ENCODE measurements at places on chromosomes 7 and 10.

GRCh38 chr10:30534465-30535144 is 94.9 kb downstream of the LYZL2 start:
- peak; percentile 83 for DNase-seq

GRCh38 chr10:8013006-8013405 is 41.5 kb upstream of the GATA3 start:
- no peak for DNase-seq

DNA sequence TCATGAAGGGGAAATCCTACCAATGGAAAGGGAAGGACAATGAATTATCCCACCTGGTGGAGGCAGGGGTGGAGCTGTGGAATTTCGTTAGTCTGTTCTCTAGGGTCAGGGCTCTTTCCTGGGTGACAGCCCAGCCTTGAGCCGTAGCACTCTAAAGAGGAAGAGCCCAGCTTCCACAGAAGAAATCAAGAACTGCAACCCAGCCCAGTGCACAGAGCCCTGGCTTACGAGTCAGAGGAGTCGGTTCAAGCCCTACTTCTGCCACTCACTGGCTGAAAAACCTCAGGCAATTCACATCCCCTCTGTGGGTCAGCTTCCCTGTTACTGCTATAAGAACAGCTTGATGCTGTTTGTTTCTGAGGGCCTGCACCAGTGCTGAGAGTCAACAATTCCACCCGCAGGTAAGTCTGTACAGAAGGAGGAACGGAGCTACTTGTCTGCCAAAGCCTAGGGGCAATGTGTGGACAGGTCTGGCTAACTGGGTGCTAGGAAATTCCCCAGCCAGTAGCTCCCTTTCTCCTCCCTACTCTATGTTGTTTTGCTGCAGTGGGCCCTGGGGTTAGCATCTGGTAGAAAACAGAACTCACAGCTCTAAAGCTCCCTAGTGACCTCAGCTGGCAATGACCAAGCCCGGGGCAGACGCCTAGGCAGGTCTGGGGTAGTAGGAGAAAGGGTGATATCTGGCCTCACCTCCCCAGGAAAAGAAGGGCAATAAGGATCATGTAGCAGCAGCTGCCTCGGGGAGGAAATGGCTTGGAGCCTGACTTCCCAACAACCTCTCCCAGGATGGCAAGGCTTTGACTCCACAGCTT is 3.3 kb downstream of the AVPI1 start:
- DNase-seq, result no peak

DNA sequence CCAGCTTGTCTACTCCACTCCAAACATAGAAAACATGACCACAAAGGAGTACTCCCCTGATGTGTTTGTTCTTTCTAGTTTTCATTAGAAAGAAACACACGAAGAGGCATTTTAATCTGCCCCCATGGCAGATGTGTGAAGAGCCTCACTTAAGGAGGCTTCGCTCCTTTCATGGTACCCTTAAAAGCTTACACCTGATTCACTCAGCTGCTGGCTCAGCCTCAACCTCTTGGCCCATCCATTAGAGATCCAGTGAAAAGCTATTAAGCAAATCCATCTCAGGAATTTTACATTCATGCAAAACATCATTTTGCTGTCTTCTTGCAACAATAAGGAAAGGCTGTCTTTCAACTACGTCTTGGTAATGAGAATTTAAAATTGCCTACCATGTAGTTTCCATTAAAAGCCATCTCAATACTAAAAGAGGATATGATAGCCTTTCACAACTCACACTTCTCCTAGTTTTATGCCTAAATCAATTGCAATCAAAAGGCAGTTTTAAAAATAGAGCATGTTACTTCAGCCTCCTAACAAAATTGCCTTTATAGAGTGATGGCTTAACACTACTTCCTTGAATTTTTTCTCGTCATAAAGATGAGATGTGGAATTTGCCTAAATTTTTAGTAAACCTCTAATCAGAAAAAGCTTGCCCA is 22.7 kb downstream of the MACC1 start:
- no peak for DNase-seq

DNA sequence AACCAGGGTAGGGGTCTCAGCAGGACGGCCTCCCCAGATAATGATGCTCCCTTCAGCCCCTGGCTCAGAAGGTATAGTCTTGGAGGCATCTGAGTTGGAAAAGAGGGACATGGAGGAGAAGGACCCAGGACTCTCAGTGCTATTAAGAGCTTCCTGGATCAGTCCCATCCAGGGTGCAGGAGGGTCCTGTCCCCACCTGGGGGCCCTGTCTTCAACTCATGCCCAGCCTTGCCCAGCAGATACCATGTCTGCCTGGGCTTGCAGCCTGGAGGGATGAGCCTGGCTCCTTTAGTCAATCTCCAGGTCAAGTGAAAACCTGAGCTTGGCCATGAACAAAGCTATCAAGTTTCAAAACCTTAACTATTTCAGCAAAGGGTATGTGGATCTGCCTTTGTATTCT is 67.6 kb downstream of the PRTFDC1 start:
- no peak for DNase-seq

DNA sequence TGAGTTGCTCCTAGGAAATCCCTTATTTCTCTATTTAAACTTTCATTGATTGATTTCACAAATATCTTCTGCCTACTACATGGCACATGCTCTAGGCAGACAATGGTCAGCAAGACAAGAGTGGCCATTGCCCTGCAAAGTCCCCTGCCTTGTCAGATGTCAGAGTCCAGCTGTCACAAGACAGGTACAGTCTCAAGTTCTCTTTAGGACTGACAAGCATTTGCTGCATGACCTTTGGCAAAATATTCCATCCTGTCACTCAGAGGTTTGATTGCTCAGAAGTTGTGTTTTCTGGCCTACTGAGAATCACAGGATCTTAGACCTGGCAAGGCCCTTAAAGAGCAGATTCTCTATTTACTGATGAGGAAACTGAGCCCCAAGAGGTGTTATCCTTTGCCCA is 322.3 kb upstream of the NFE2L3 start:
- no peak for DNase-seq

DNA sequence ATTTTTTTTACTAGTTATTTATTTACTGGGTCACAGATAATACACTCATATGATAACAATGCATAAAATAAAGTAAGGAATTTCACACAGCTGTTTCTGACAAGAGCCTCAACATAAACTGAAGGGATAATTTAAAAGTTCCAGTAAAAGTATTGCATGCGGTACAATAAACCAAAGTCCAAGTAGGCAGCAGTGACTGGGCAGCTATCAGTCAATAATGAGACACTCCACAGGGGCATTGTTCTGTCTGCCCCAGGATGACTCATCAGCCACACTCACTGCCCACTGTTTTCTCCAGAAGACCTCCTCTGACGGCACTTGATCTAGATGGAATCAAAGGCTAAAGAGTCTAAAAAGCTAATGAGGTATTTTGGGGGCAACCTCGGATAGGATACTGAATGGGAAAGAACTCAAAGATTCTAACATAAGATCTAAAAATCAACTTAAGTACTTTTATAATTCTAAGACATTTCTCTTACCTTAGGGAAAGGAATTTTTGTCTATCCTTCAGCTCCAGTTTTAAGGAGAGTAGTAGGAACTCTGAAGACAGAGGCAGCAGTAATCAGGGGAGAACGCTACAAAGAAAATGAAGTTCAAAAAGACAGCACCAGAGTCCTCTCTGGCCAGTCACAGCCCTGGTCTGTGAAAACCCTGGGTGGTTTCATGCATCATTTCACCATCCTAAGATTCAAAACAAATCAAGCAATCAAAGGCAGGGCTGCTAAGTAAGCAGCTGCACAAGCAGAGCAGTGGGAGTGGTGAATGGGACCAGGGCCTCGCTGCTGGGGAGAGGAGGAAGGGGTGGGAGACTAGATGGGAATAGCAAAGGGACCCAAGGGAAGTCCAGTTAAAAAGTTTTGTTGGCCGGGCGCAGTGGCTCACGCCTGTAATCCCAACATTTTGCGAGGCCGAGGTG is 175.1 kb downstream of the AVL9 start:
- no peak for DNase-seq

- no peak for DNase-seq
Measured at GRCh38 chr7:38244516-38244915, 28.9 kb downstream of the TARP start.

DNA sequence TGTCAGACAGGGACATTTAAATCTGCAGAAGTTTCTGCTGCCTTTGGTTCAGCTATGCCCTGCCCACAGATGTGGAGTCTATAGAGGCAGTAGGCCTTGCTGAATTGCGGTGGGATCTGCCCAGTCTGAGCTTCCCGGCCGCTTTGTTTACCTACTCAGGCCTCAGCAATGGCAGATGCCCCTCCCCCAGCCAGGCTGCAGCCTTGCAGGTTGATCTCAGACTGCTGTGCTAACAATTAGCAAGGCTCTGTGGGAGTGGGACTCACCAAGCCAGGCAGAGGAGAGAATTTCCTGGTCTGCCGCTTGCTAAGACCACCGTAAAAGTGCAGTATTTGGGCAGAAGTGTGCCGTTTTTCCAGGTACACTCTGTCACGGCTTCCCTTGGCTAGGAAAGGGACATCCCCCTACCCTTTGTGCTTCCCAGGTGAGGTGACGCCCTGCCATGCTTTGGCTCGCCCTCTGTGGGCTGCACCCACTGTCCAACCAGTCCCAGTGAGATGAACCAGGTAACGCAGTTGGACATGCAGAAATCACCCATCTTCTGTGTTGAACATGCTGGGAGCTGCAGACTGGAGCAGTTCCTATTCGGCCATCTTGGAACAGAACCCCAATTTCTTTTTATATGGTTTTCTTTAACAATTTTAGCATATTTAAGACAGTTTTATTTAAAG is 28.4 kb upstream of the VWDE start:
- no peak for DNase-seq

- DNase-seq, result peak; percentile 14
Measured at GRCh38 chr10:15053061-15053460, 9.3 kb downstream of the OLAH start.

GRCh38 chr10:9012312-9012711 is 957.8 kb downstream of the GATA3 start:
- no peak for DNase-seq

DNA sequence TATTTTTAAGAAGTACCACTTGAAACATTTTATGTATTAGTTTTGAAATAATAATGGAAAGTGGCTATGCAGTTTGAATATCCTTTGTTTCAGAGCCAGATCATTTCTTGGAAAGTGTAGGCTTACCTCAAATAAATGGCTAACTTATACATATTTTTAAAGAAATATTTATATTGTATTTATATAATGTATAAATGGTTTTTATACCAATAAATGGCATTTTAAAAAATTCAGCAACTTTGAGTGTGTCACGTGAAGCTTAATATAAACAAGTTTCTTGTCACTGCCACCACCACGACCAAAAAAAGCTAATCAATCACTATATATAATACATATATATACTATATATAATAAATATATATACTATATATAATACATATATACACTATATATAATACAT is 4.8 kb downstream of the IL6 start:
- no peak for DNase-seq

DNA sequence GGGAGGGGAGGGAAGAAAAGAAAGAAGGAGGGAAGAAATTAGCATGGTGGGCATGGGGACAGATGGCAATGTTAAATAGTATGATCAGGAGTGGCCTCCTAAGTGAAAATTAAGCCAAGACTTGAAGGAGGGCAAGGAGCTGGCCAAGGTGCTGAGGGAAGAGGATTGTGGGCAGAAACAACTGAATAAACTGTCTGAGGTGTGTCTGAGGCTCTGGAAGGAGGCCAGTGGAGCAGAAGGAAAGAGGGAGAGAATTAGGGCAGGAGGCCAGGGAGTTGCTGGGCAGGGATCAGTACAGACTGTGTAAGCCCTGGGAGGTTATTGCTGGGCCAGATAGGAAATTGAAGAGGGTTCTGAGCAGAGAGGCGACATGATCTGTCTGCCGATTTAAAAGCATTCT is 40.6 kb upstream of the VKORC1L1 start:
- no peak for DNase-seq

- DNase-seq, result no peak
Measured at GRCh38 chr7:85000735-85001350, 186.0 kb downstream of the SEMA3D start.

- DNase-seq, result no peak
Measured at GRCh38 chr10:14200698-14201544, 129.8 kb downstream of the FRMD4A start.

GRCh38 chr7:138878856-138879255 is 80.9 kb upstream of the ATP6V0A4 start:
- no peak for DNase-seq

GRCh38 chr10:52993109-52993508 is 220.5 kb upstream of the MBL2 start:
- no peak for DNase-seq

GRCh38 chr10:111879969-111880368 is 303.6 kb downstream of the GPAM start:
- no peak for DNase-seq

DNA sequence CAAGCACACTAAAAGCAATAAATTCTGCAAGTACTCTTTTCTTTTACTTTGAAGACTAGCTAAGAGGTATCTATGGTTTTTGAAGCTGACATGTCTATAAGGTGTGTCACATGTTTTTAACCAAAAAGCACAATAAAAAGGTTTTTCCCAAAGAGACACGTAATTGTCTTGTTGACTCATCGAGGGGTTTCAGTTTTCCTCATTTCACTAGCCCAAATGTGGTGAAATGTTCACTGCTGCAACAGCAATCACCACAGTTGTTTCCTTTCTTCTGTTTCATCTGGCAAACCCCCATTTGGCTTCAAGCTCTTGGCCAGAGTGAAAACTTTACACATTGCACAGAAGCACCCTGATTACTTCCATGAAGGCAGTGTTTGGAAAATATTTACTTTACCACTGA is 3.8 kb upstream of the HOXA4 start:
- DNase-seq, result peak; percentile 68

GRCh38 chr10:60777696-60778213 is 523 bp upstream of the CDK1 start:
- DNase-seq, result no peak

- DNase-seq, result no peak
Measured at GRCh38 chr10:130461631-130462030, 325.4 kb downstream of the GLRX3 start.

- no peak for DNase-seq
Measured at GRCh38 chr10:113022265-113022664, 72.2 kb downstream of the TCF7L2 start.

DNA sequence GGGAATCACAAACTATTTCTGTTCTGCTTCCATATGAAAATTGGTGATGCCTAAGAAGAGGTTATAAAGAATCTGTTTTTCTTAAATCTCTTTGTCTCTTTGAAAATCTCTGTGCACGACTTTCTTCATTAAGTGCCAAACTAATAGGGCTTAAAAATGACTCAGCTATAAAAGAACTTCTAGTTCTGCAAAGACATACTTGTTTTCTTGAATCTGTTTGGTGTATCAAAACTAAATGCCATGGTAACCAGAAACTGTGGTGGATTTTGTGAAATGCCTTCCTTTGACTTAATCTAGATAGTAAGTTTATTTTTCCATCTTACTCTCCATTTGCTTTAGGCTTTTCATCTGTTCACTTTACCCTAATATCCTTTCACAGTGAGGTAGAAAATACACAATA is 417.8 kb downstream of the PARD3 start:
- DNase-seq, result no peak
